Karpas-422 (cell line): ENCODE measurements at places on chromosomes 5 and 9.

GRCh38 chr5:1343931-1344901 lies 683 bp downstream of the CLPTM1L start:
- DNase-seq, result no peak

GRCh38 chr5:59002162-59002825 lies 419.4 kb downstream of the RAB3C start:
- DNase-seq, result no peak

- no peak for DNase-seq
Measured at GRCh38 chr5:151470439-151470838, 23.0 kb downstream of the SLC36A1 start.

- DNase-seq, result no peak
Measured at GRCh38 chr9:354453-354852, 139.8 kb downstream of the DOCK8 start.

GRCh38 chr9:134215699-134216448 lies 51.5 kb upstream of the RNU6ATAC start:
- no peak for DNase-seq

DNA sequence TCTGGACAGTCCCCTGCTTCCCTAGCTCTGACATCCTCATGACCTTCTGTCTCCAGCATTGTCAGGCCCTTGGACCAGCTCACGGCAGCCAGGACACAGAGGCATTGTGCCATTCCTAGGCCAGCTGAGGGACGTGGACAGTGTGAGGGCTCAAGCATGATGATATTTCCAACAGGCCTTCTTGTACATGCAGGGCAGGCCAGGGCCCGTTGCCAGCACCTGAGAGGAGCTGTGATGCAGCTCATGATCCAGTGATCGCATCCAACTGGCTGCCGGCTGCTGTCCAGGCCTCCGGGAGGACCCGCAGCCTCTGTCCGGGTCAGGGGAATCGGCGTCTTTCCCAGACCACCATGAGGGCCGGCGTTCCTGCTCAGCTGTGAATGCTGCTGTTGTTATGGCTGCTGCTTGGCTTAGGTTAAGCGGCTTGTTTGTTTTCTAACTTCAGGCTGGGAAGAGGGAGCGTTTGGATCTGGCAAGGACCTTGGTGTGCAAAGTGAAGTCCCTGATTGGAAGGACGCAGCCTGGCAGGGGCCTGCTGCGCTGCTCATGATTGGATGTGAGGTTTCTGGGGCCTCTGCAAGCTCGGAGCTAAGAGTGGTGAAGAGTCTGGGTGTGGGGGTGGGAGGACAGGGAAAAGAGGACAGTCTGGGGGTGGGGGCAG lies 53.8 kb downstream of the PDZD2 start:
- no peak for DNase-seq

DNA sequence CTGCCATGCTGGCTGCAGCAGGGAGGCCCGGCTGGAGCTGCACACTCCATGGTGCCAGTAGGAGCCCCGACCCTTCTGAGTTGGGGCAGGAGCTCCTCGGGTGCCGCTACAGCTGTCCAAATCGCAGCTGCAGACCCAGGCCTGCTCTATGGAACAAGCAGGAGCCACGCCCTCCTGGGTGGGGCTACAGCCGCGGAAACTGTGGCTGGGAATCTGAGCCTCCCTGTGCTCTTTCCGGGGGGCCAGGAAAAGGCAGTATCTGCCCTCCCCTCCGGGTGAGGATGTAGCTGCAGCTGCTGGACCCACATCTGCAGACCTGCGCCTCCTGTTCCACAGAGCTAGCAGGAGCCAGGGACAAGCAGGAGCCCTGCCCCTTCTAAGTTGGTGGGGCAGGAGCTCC lies 278.9 kb upstream of the ACTBL2 start:
- DNase-seq, result no peak

- peak; percentile 69 for DNase-seq
Measured at GRCh38 chr5:64147849-64148441, 17.7 kb upstream of the RNF180 start.
